ENCODE measurements at places on chromosomes 4 and X.

GRCh38 chr4:151908734-151909497 is 148.1 kb upstream of the GATB start:
- no peak for DNase-seq

DNA sequence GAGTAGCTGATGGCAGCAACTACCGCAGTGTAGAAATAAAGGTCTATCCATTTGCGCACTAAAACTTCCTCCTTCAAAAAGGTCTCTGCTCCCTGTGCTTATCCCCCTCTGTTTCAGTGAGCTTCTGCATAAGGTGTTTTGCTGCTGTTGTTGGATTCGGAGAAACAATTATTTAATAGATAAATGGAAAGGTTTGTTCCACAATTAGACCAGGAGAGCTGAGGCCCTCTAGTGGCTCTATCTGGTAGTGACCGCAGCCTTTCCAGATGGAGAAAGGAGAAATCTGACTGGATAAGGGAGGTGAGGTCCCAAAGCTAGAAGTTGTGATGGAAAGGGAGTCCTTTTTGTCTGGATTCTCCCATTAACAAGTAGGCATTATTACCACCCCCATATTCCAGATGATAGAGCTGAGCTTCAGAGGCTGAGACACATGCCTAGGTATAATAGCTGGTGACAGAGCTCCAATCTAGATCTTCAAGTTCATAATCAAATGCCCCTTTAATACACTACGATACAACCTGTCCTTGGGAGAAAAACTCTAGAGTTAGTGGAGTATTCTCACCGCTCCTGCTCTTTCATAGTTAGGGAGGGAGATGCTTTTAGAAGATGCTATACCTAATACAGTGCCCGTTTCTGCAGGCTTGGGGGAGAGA is 5.1 kb upstream of the GABRQ start:
- DNase-seq: no peak

- DNase-seq: no peak
Observed at GRCh38 chrX:9249051-9249846, 215.3 kb upstream of the FAM9B start.

DNA sequence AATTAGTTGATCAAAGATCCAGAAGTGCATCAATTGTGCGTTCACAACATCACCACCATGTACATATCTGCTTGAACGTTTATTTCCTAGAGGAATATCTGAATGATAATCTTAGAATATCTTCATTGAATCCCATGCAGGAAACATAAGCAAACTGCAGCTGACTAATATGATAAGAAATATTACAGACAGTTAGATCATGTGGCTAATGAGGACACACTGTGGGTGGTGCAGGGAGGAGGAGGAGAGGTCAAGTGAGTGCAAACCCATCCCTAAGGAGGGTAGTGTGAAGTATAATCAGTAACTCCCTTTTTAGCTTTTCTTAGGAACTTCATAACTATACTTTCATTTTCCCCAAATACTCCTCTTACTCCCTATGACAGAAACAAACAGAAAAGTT is 58.3 kb upstream of the HPGD start:
- DNase-seq: no peak

- DNase-seq: no peak
Observed at GRCh38 chr4:14196131-14196530, 568.6 kb upstream of the BOD1L1 start.

DNA sequence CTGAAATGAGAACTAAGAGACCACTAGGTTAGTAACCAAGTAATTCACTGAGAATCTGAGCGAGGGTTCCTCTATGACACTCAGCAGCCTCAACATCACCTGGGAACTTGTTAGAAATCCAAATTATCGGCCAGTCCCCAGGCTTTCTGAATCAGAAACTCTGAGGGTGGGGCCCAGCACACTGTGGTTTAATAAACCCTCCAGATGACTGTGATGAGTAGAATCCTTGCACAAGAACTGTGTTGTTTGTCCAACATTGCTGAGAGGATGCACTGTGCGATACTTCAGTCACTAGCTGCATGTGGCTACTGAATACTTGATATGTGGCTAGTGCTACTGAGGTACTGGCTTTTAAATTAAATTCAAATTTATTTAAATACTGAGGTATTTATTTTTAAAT is 243.9 kb downstream of the MAML3 start:
- DNase-seq: no peak

- no peak for DNase-seq
Observed at GRCh38 chr4:101010987-101011386, 336.3 kb downstream of the PPP3CA start.

GRCh38 chr4:158890294-158890693 is 121.5 kb downstream of the FNIP2 start:
- no peak for DNase-seq

DNA sequence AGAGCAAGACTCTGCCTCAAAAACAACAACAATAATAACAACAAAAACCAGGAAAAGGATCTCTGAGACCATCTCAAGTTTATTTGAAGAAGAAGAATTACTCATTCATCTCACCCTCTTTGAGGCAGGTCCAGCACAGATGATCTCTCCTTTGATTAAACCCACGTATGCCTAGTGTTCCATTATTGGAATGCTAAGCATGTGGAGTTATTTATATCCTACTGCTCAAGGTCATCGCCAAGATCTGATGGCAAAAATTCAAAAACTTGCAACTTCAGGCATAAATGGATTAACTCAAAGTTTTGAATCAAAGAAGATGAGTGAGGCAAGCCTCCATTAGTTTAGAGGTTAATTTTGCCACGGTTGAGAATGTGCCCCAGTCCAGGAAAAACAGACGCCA is 184.2 kb downstream of the DHRSX start:
- no peak for DNase-seq

GRCh38 chrX:103254171-103254824 is 657 bp downstream of the TCEAL8 start:
- DNase-seq: no peak

DNA sequence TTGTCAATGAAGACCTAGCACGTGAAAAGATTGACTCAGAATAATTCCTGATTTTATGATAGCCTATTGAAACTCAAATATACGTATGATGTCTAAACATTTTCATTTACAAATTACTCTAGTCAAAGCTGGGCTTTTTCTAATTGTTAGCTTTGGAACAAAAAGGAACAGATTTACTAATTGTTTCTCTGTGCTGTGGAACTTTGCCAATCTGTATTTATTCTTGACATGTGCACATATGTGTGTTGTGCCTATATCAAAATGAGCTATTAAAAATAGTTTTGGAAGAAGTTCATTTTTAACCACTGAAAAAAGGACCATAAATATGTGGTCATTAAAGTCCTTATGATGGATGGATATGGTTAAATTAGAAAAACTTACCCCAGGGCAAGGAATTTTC is 85.4 kb upstream of the PACRGL start:
- no peak for DNase-seq

GRCh38 chr4:163042306-163042705 is 124.4 kb downstream of the NAF1 start:
- no peak for DNase-seq

- DNase-seq: no peak
Observed at GRCh38 chr4:23915459-23916132, 25.7 kb upstream of the PPARGC1A start.

DNA sequence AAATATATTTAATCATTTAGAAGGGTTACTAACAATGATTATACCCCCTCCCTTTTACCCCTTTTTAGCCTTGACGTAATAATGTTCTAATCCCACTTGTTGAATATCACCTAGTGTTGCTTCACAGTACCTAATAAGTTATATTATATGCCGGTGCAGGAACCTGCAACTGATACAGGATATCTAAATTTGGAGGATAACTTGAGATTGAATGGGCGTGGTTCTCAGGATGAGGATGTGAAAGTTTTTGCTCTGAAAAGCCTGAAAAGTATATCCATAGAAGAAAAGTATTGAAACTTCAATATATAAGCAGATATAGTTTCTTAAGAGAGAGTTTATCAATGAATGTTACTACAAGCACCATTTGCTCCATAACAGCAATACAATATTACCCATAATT is 59.8 kb downstream of the ZNF711 start:
- no peak for DNase-seq

DNA sequence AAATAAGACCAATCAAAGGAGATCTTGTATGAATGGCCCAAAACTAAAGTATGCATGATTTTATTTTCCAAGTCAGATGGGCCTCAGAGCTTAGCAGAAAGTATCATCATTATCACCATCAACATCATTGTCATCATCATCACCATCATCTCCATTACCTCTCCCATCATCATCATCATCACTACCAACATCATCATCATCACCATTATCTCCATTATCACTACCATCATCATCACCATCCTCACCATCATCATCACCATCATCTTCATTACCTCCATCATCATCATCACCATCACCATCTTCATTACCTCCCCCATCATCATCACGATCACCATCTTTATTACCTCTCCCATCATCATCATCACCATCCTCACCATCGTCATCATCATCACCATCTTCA is 363.9 kb downstream of the DHRSX start:
- no peak for DNase-seq

- no peak for DNase-seq
Observed at GRCh38 chrX:1719270-1719669, 104.4 kb downstream of the ASMT start.

DNA sequence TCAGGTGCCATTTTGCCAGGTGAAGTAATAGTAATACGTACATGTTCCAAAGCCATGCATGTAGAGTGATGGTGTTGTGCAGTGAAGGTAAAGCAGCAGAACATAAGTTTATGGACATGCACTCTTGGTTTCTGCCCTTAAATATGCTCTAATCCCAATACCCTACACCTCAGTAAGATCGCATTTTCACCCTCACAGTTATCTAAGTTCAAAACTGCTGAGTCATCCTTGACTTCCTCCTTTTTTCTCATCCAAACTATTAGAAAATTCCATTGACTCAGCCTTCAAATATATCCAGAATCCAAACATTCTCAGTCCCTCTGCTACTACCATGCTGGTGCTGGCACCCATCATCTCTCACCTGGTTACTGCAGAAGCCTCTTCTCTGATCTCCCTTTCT is 652.9 kb upstream of the IGFBP7 start:
- no peak for DNase-seq

DNA sequence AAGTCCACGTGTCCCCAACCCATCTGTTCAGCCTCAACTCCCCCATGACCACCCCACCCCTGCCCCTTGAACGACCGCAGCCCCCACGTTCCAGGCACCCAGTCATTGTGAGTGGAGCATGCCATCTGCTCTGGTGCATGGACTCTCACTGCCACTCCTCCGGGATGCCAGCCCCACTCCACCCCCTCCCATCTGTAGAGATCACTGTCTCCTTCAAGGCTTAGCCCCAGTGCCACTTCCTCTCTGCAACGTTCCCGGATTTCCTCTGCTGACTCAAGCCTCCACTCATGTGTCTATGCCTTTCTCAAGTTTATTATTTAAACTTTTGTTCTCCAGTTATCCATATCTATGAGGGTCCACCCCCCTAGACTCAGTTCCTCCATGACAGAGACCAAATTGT is 54.0 kb downstream of the MAML3 start:
- no peak for DNase-seq

GRCh38 chr4:4862071-4862551 is 2.6 kb downstream of the MSX1 start:
- DNase-seq: no peak

DNA sequence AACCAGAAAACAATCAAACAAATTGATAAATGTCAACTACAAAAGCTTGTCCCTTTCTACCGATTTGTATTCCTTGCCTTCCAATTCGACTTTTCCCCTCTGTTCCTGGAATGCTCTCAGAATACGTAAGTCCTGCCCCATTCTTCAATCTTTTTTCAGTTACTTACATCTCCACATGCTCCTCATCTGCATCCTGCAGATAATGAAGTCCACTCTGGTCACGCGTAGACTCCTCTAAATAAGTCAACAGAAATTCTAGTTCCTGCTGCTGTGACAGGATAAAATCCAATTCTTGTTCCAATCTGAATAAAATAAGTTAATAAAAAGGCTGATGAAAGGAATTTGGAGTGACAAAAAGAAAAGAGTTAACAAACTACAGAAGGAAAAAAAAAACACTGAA is 34.4 kb upstream of the RBM41 start:
- no peak for DNase-seq

- DNase-seq: no peak
Observed at GRCh38 chrX:101749436-101749835, 89.8 kb upstream of the ARMCX2 start.

- no peak for DNase-seq
Observed at GRCh38 chrX:67673741-67674274, 130.0 kb downstream of the AR start.

DNA sequence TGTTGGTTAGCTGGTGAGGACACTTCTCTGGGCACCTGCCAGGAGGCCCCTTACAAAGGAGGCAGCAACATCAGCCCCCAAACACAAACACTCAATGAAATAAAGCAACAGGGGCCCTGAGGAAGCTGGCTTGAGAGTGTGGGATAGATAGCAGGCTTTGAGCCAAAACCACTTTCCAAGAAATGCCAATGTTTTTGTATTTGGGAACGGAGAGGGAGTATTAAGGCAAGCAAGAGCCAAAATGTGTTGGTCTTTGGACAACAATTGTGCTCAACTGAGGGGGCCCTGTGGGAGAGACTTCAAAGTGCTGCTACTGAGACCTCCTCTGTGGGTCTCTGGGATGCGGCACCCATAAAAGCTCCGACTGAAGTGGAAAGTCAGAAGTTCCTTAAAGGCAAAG is 41.0 kb downstream of the RAI2 start:
- DNase-seq: no peak

- no peak for DNase-seq
Observed at GRCh38 chrX:31057691-31058090, 14.2 kb downstream of the FTHL17 start.

DNA sequence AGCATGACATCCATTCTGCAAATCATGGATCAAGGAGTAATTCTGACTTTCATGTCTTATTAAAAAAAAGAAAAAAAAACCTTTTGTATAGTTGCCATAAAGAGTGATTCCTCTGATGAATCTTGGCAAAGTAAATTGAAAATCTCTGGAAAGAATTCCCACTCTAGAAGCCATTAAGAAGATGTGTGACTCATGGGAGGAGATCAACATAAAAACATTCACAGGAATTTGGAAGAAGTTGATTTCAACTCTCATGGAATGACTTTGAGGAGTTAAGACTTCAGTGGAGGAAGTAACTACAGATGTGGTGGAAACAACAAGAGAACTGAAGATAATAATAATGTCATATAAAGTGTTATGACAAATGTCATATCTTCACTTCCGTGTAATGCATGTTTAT is 204.2 kb downstream of the PABPC4L start:
- no peak for DNase-seq

Measured in stimulated activated CD8-positive, alpha-beta memory T cell treated with anti-CD3 and anti-CD28 coated beads, Interleukin-4, amount 100 ng/mL, for 1 hour (primary cell).